Stimulated activated CD4-positive, alpha-beta T cell treated with anti-CD3 and anti-CD28 coated beads, Interleukin-12 subunit alpha, Interleukin-12 subunit beta, amount 100 ng/mL, for 24 hours (primary cell): ENCODE measurements at places on chromosomes 1 and 21.

- DNase-seq, result no peak
Measured at GRCh38 chr1:29478879-29479278, 242.6 kb downstream of the PTPRU start.

GRCh38 chr1:165259706-165260428, 96.6 kb downstream of the LMX1A start:
- no peak for DNase-seq

DNA sequence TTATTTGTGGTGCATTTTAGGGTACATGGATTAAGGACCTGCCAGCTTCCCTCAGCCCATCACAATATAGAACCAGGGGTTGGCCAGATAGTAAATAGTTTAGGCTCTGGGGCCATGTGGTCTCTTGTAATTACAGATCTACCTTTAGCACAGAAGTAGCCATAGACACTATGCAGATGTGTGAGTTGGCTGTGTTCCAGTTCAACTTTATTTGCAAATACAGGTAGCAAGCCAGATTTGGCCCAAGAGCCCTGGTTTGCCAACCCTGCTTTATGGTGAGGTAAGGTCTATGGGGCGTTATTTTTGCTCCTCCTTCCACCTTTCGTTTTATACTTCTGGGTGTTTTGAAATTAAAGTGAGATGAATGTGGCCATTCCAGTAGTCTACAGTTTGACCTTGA, 48.7 kb downstream of the MRPS6 start:
- DNase-seq, result no peak

DNA sequence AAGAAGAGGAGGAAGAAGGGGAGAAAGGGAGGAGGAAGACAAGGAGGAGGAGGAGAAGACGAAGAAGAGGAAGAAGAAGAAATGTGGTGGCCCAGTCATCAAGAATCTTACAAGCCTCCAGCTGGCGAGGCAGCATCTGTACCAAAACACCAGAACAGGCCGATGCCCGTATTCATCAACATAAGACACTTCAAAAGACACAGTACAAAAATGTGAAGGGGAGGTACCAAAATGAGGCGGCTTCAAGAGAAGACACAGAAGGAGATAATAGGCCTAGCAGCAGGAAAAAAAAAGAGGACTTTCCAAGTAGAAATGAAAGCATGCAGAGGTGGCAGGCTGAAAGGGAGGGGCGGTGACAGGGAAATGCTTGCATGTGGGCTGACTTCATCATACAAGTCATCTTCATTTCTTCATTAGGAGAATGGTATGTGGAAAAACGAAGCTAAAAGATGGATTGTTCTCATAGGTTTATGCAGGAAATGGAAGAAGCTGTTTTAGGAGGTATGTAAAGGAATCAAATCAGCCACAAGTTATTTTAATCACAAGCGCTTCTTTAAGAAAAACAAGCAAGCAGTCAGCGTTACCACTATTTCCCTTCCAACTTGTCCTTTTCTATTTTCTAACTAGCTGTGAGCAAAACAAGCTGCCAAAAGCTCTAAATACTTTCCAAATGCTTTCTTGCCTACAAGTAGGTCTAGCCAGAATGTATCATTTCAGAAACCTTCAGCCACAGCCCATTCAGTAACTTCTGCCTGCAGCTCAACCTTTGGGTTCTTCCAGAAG, 192.3 kb downstream of the SLC45A1 start:
- peak; percentile 25 for DNase-seq

DNA sequence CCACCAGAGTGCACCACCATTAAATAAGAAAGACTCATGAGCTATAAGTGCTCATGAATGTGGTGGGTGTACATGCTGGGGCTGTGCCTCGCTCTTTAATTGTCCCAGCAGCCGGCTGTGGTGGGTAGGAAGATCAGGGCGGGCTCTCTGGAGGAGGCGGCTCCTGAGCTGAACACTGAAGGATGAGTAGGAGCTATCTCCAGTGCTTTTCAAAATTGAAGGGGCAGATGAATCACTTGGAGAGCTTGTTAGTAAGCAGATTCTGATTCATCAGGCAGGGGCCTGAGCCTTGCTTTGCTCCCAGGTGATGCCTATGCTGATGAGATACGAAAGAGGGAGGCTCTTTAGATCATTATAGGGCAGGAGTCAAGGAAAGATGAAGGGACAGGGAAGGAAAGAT, 54.1 kb downstream of the ETS2 start:
- no peak for DNase-seq

DNA sequence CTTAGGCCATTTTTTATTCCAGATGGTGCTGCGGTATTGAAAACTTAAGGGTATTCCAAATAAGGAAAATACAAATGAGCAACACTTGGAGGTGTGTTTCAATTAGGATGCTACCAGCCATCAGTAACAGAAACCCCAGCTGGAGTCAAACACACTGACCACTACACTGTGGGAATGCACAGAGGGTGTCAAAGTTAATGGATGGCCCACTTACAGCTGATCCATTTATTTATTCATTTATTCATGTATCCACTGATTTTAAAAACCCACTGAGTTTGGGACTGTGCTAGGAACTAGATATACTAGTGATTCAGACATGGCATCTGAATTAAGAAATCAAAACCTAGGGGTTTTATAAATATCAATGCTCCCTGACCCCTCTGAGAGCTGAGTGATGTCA, 24.5 kb upstream of the GJA5 start:
- no peak for DNase-seq

DNA sequence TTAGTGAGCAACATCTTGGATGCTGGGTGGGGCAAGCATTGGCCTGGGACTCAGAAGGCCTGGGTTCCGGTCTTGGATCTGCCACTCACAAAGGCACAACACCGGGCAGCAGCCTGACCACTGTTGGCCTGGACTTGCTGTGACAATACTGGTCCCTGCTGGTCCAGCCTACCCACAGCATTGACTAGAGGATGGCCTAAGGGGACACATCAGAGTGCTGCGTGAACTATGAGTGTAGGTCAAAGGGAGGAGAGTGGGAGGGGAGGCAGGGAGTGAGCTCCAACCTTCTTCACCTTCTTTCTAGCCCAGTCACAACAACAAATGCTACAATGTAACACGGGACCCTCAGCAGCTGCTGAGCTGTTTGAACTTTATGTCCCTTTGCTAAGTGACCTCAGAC, 31.1 kb downstream of the TMEM50A start:
- DNase-seq, result no peak

DNA sequence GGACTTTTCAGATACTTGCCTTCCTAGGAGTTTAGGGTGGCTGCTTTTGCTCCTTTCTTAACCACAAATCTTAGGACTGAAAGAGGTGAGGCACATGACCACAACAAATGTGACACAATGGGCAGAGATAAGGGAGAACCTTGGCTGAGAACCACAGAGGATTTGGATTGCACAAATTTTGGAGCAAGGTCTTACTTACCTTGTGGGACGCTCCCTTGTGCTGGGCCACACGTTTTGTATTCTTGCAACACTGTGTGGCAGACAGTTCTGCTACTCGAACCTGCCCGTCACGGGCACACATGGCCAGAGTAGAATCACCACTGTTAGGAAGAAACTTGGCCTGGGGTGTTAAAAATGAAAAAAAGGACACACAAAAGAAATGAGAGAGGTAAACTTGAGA, 23.9 kb downstream of the DCAF8 start:
- no peak for DNase-seq

GRCh38 chr21:45763074-45763473, 119.5 kb downstream of the PCBP3 start:
- DNase-seq, result no peak

- DNase-seq, result no peak
Measured at GRCh38 chr21:34715518-34715917, 46.7 kb downstream of the CLIC6 start.

GRCh38 chr1:48939042-48939441, 162.4 kb upstream of the BEND5 start:
- no peak for DNase-seq

DNA sequence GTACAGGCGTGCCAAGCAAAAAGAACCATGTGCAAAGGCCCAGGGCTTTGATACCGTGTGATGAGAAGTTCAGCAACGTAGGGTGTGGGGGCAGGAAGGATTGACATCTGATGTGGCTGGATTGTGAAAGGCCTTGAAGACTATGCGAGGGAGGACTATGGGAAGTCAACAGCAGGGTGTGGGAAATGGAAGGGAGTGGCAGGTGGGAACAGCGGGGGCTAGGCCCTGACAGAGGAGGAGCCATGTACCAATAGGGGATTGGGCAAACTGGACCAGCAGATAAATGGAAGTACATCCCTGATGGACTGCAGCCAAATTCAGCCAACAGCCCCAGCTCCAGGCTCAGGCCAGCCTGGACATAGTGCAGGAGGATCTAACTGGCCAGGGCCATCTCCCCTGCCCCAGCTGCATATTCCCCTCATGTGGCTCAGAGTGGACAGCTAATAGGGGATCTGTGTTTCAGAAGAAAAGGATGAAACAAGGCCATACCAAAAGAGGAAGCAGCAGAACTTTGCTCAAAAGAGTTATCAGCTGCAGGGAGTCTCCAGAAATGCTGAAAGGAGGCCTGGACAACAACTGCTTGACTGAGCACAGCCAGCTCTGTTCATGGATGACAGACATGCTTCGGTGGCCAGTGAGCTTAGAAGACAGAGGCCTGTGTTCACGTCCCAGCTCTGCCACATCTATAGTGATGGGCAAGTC, 140.2 kb upstream of the SGIP1 start:
- DNase-seq, result no peak

DNA sequence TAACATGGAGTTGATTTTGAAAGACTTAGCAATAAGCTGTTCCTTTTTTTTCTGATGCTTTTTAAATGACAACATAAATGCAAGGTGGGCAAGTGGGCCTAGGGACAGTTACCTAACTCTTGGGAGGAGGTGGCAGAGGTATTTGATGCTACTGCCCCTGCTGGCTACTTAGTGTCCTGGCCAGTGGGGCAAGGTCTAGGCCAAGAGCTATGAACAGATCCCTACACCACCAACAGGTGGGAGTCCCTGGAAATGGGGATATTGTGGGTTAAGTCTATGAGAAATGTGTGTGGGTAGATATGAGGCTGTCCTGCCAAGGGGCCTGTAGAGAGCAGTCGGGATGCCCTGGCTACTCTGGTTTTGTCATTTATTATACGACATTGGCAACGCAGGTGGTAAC, 31.3 kb upstream of the B3GALT5 start:
- no peak for DNase-seq

GRCh38 chr1:14138687-14139086, 438.7 kb downstream of the PRDM2 start:
- DNase-seq, result no peak

GRCh38 chr1:219538886-219539285, 74.0 kb downstream of the ZC3H11B start:
- DNase-seq, result no peak

- no peak for DNase-seq
Measured at GRCh38 chr1:54597455-54598030, 25.8 kb downstream of the FAM151A start.

DNA sequence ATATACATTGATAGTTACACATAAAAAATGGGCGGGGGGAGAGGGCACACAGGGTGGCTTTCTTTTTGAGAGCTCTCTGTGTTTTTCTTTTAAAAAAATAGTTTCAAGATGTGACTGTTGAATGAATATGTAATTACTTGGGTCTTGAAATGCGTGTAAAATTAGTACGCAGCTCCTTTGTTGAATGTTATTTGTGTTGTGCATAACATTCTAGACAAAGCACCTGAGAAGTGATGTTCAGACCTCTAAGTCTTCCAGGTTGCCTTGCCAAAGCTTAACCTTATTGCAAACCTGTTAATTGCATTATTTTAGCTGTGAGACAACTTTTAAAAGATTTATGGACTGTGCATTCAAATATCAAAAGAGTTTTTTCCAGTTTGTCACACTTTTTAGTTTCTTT, 5.4 kb downstream of the PBX1 start:
- DNase-seq, result no peak

DNA sequence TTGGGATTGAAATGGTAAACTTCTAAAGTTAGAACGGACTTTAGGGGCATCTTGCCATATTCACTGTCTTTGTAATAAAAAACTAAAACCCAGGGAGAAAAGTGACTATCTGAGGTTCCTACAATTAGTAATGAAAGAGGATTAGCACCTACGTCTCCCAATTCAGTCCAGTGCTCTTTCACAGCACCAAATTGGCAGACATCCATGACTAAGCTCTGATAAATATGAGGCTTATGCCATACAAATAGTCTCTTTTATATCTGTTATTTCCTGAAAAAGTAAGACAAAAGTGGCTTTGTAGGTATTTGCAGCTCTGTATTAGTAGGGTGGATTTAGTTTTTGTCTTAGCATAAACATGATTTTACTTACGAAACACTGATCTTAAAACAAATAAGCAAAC, 315.0 kb upstream of the NRIP1 start:
- DNase-seq, result no peak

DNA sequence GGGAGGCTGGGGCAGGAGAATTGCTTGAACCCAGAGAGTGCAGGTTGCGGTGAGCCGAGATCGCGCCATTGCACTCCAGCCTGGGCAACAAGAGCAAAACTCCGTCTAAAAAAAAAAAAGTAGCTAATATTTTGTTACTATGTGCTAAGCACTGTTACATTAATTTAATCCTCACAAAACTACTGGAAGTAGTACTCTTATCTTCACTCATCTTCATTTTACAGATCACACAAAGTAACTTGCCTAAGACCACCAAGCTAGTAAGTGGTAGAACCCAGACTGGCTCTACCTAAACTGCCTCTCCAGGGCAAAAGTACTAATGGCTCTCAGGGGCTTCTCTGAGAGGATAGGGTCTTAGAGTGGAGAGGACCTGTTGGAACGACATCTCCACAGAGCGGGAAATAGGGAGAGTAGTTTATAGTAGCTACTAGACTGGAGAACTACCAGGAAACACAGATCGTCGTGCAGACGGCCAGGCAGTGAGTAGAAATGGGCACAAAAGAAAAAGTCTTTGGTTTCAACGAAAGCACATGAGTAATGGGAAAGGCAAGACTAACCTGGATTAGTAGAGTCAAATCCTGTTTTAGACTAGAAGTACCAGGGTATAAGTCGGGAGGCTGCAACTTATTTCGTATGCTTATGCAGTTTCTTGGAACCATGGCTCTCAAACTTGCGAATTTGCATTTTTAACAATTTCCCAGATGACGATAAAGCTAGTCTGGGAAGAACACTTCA, 1.4 kb downstream of the CLCC1 start:
- DNase-seq, result no peak

DNA sequence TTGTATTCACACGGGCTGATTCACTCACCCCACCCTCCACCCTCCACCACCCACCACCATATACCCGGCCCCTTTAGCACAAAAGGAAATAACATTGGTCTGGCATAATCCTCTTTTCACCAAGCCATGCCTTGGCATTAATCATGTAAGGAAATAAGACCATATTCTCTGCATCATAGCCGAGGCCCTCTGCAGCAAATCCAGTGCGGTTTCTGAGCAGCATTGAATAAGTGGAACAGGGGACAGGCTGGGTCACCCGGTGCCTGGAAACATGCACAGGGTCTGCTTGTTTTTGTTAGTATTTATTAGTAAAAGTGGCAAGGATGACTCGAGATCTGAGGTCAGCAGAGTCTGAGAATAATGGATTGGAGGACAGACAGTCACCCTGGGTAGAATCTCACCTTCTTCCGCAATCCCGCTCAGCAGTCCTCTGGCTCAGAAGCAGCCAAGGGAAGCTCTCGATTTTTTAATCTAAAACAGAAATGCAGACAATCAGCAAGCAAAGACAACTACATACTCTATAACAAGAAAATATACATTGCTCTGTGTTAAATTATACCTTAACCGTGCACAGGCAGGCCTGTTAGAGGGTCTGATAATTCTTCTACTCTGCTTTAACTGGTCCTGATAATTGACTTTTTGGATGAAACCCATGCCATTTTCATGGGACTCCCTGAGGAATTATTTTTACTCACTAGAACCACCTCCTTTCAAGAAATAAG, 52.4 kb upstream of the CDC42BPA start:
- DNase-seq, result no peak
